GM19239 (cell line): ENCODE measurements at places on chromosomes 4 and X.

DNA sequence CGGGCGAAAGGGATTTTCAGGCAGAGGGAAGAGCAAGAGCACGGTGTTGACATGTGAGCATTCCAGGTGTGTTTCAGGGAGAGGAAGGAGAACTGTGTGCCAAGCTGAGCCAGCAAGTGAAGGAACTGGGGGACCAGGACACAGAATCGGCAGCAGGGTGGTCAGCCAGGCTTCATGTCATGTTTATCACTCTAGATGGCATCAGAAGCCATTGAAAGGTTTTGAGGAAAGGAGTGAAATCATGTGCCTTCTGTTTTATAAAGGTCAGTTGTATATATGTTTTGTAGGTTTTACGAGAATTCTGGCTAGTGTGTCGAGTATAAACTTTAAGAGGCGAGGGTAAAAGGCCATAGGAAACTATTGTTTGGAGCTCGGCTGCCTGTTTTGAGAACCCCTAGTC, 682.3 kb downstream of the TRIML1 start:
- DNase-seq: no peak

- DNase-seq: no peak
Observed at GRCh38 chrX:41127477-41128192, 42.4 kb downstream of the USP9X start.

- DNase-seq: no peak
Observed at GRCh38 chr4:72987741-72988729, 81.5 kb downstream of the COX18 start.

- DNase-seq: no peak
Observed at GRCh38 chr4:52611030-52611555, 48.0 kb downstream of the USP46 start.
